ENCODE measurements at places on chromosomes 16 and 17.
A peak's percentile ranks its signal among the peaks of the same experiment; 100 is the strongest.

GRCh38 chr17:31558748-31559583 lies 167.5 kb downstream of the RAB11FIP4 start:
- DNase-seq, result peak; percentile 19

DNA sequence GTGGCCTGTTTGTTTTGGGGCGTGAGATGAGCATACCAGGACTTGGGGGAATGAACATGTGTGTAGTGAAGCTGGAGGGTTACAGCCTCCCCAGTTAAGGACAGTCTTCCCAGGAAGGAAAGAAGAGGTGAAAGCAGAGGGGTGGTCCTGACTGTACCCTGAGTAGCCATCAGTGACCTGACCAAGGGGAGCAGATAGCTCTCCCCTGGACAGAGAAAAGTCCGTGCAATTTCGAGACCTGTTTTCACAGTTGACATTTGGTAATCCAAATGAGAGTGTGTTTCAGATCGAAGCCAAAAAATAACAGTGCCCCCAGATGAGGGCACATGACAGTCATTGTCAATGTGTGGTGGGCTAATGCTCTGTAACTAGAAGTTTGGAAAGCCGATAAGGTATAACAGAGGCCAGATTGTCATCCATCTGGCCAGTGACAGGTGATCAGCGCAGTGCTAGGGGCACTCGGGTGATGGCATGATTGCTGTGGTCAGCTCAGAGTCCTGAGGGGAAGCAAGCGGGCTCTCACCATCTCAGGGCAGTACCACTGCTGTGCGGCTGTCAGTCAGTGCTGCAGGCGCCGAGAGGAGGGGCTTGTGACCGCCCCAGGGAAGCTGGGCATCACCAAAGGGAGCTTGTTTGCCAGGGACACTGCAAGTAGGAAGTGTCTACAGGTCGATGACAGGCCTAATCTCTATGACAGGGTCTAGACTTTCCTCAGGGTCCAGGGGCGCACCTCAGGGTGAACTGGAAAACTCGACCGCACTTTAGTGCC lies 1.1 kb upstream of the NME2 start:
- no peak for DNase-seq

DNA sequence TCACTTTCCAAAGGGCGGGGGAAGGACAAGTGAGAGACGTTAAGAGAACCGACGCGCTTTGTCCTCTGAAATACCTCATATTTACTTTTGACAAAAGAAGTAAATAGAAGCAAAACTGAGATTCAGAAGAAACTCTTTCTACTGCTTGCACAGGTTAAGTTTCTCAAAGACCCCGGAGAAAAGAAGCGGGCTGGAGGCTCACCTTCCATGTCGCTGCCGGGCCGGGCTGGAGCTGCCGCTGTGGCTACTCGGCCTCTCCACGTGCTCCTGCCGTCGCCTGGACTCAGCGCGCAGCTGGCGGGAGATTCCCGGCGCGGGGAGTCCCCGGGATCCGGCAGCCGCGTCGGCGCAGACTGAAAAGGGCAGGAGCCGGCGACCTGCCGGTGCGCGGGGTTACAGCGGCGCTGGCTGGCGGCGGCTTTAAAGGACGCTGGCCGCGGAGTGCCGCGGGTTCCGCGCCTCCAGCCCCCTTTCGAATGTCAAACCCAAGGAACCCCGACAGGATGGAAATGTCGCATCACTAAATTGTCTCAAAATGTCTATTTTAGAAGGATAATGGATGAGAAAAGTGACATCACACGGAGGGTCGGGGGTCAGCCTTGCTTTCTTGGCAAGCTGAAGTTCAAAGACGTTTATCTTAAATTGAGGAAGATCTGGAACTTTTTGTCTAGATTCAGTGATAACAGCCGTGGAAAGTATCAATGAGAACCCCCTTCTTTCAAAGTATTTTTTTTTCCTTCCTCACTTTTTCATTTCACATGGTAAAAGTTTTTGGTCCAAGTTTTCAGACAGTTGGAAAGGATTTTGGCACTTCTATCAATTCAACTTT lies at the start of gene IKZF3:
IKZF3 (minus strand) TSS at position 395 of the 829 bp plus-strand sequence; CDS start at position 209, 186 bp downstream.
- peak; percentile 75 for DNase-seq

- DNase-seq, result no peak
Observed at GRCh38 chr16:71769222-71769621, 39.4 kb downstream of the AP1G1 start.

GRCh38 chr16:57892041-57892440 lies 78.9 kb downstream of the CNGB1 start:
- DNase-seq, result no peak

- no peak for DNase-seq
Observed at GRCh38 chr16:49085686-49086085, 196.0 kb downstream of the CBLN1 start.
